CD4-positive, alpha-beta T cell treated with Interferon gamma for 1 hour (primary cell): ENCODE measurements at places on chromosomes 2 and 18.

DNA sequence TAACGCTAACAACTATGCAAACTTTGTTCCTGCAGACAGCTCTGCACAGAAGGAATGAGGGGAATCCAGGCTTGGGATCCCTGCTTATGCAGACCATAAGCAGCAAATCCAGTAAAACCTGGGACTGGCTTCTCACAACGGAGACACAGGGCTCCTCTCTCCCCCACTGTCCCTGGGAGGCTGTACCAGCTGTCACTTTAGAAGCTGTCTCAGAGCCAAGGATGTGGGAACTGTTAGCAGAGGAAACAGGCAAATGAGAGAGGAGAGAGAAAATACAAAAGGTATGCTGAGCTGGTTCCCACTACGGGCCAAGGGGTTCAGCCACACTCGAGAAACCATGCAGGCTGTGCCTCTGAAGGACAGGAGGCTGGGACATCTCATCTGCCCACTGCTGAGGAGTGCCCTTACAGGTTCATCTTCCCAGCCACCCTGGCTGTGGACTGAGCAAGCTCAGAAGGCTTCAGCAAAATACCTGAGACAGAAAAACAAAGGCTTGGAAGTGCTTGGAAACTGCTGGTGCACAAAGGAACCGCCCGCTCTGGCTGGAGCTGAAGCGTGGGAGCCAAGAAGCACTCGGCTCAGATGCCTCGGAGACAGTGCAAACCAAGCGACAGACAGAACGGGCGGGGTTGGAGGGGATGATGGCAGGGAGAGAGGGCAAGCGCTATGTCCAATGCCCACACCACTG lies 72.5 kb downstream of the FAM210A start:
- DNase-seq = no peak

DNA sequence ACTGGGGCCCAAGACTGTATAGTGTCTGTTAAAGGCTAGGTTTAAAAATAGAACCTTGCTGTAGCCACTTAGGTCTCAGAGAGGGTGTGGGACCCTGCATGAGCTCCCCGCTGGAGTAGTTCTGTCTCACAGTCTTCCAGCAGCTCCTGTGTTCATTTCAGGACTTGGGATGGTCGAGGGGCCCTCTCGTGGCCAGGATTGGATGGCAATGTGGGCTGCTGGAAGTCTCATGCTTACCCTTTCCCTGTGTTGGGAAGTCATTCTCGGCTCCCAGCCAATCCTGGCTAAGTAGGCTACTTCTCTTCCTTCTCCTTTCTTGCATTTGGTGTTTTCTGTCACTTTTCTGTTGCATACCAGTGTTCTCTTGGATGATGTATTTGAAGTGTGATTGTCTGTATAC lies 284.0 kb upstream of the GCFC2 start:
- no peak for DNase-seq

- no peak for DNase-seq
Measured at GRCh38 chr2:46184794-46185583, 112.2 kb upstream of the EPAS1 start.

DNA sequence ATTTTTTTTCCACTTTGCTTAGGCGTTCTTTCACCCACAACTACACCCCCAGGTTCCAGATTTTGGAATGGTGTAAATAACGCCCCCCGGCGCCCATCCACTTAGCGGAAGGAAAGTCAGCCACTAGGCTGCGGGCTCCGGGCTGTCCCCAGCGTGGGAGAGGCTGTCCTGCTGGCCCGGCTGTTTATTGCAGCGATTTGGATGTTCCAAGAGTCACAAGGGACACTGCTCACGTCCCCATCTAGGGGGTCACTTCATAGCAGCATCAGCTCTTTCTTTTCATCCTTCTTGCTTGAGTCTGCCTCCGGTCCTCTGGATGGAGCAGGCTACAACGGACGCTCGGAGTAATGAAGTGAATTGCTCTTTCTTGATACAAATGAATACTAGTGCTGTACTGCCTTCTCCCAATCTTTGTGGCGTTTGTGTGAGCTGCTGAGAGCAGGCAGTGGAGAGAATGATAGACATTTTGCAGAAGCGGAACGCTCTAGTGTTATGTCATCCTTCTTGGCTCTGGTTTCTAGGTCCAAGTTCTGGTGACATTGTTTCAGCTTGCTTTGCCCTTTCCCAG lies 50.7 kb upstream of the PAIP2B start:
- DNase-seq = no peak

GRCh38 chr2:133780099-133780996 lies 212.1 kb upstream of the NCKAP5 start:
- DNase-seq = no peak

DNA sequence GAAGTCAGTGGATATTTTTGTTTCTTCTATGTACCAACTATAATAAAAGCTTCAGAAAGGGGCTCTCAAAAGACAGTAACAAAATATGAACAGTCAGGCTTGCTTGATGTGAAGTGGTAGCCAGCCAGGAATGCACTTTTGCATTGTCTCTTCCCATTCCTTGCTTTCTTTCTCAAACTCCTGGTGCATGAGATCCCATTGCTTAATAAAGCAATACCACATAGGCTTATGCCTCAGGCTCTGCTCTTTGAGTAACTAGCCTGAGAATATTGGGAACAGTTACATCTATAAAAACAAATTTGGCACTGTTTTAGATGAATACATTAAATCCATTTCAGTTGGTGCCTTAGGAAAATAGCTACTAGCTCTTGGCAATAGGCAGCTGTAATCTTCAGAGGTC lies 62.6 kb upstream of the ST6GAL2 start:
- no peak for DNase-seq

- no peak for DNase-seq
Measured at GRCh38 chr2:15223887-15224286, 337.2 kb downstream of the NBAS start.

- DNase-seq = no peak
Measured at GRCh38 chr2:37343537-37344434, 644 bp upstream of the QPCT start.

DNA sequence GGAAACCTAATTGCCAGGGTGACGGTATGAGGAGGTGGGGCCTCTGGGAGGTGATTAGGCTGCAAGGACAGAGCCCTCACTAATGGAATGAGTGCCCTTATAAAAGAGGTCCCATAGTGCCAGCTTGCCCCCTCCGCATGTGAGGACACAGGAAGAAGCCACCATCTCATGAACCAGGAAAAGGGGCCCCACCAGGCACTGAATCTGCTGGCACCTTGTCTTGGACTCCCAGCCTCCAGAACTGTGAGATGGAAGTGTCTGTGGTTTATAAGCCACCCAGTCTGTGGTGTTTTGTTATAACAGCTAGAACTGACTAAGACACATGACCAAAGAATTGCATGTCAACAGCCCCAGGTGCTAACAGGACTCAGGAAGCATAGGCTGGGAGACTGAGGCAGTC lies 214.3 kb downstream of the MGAT5 start:
- no peak for DNase-seq

- DNase-seq = no peak
Measured at GRCh38 chr2:176834226-176834625, 378.4 kb upstream of the HNRNPA3 start.

- no peak for DNase-seq
Measured at GRCh38 chr2:74959106-74959751, 786 bp downstream of the POLE4 start.

GRCh38 chr2:120883607-120884440 lies 148.2 kb downstream of the GLI2 start:
- no peak for DNase-seq

GRCh38 chr2:133574186-133574585 lies 5.9 kb upstream of the NCKAP5 start:
- DNase-seq = no peak

- no peak for DNase-seq
Measured at GRCh38 chr2:214401580-214401979, 9.3 kb upstream of the VWC2L start.

GRCh38 chr2:2291500-2292260 lies 39.4 kb downstream of the MYT1L start:
- DNase-seq = no peak

- no peak for DNase-seq
Measured at GRCh38 chr2:112001942-112002341, 53.1 kb upstream of the TMEM87B start.

DNA sequence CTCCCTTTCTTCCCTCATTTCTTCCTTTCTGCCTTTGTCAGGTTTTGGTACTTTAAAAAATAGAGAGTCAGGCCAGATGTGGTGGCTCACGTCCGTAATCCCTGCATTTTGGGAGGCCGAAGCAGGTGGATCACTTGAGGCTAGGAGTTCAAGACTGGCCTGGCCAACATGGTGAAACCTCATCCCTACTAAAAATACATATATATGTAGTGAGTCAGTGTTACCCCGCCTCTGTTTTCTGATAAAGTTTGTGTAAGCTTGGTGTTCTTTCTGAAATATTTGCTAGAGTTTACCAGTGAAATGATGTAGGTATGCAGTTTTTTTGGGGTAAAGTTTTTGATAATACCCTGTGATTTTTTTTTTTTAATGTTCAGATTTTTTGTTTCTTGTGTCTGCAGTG lies 58.8 kb downstream of the DGKD start:
- DNase-seq = no peak

- DNase-seq = no peak
Measured at GRCh38 chr2:73032702-73033097, 38.8 kb downstream of the SFXN5 start.

GRCh38 chr2:84654414-84654813 lies 138.1 kb downstream of the DNAH6 start:
- DNase-seq = no peak

DNA sequence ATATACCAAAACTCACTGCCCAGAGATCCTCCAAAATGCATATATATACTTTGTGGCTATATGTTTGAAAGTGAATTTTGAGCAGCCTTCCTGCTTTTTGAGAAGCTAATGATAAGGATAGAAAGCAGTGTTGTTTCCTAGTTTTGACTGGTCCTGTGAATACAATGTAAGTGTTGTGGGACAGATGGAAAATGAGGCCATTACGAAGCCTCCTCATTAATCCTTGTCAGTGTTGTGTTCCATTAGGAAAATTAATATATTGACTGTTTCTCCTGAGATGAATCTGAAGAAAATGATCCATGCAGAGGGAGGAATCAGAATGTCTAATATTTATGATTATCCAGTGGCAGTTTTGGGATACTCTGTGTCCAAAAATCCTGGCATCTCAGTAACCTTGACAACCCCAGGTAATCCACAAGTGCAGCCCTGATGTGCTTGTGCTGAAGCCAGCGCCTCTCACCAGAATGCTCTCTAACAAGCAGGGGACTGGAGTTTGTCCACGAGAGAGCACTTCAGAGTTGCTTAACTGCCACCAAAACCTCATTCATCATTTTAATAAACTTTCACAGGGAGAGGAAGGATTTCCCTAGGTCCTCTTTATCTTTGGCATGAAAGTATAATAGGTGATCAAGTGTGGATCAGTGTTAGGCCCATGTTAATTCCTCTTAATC lies 418.6 kb downstream of the CMPK2 start:
- DNase-seq = no peak

GRCh38 chr18:11553098-11553940 lies 56.1 kb upstream of the SLC35G4 start:
- DNase-seq = no peak

- DNase-seq = no peak
Measured at GRCh38 chr2:174292908-174293307, 41.8 kb upstream of the SP9 start.

- DNase-seq = no peak
Measured at GRCh38 chr2:152369176-152369860, 34.3 kb downstream of the FMNL2 start.

GRCh38 chr18:49231553-49231952 lies 228.9 kb downstream of the DYM start:
- DNase-seq = no peak

DNA sequence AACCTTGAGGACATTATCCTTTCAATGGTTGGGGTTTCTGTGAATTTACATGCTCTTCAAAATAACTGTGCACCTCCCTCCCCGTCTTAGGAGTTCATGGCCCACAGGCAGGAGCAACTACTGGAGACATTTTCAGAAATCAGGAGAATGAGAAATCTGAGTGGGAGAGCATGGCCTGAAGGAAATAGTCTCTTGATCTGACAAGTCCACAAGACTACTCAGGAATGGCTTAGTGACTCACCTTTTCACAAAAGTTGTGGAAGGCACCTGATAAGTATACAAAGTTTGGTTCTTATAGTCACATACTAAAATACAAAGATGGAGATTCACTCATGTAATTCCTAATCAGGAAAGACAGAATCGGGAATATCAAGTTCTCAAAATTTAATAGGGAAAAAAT lies 83.6 kb upstream of the NCKAP5 start:
- DNase-seq = no peak

GRCh38 chr18:63881851-63882250 lies 5.7 kb upstream of the SERPINB2 start:
- no peak for DNase-seq

DNA sequence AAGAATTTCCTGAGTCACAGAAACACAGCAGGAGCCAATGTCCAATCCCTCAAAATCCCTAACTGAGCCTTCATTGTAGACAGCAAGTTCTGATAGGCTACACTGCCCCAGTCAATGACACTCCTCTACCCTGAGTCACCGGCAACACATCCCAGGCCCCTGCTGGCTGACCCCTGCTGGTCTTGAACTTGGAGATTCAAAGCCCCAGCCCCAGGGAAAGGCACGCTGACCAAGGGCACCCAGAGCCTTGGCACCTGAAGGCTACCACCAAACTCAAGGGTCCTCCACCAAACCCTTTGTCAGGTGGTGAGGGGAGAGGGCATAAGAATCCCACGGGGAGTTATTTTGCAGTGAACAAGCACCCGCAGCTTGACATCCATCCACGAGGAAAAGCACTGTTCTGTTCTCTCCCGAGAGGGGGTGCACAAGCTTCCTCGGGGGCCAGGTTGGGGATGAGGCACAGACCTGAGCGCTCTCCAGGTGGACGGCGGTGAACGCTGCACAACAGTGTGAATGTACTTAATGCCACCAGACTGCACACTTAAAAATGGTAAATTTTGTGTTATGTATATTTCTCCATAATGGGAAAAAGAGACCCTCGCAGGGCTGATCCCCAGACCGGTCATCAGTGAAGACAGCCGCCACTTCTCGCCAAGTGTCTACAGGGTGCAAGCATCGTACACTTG lies 46.9 kb downstream of the TFCP2L1 start:
- no peak for DNase-seq

- DNase-seq = no peak
Measured at GRCh38 chr2:73601780-73602179, 40.4 kb downstream of the NAT8 start.

DNA sequence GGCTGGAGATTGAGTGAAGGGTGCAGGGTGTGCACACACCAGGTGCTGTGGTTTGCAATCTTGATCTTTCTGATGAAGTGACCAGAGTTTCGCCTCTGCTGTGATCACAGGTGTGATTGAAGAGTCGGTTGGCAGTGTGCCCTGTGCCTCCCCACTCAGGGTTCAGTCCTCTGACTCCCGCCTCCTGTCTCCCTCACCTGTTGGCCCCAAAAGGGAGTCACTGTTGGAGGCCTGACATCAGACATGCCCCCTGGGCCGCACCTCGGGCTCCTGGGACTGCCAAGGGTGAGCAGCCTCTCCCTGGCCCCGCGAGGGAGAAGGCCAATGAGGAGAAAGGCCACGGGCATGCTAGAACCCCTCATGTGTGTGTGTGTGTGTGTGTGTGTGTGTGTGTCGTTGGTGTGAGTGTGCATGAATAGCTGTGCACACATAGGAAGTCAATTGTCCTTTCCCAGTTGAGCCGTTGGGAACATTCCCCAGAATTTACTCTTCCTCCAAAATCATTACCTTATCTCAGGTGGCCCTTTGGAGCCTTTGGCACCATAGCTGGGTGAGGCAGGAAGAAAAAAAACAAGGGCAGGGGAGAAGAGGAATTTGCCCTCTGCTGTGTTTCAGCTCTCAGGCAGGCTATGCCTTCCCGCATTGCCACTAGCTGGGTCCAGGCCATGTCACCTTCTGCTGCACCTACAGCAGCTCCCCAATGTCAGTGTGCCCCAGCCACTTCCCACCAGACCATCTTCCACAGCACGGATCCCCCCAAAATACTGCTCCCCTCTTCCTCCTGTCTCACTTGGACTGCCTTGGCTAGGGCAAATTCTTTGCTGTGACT lies 78.1 kb upstream of the LAPTM4A start:
- DNase-seq = no peak

GRCh38 chr2:149004836-149005235 lies 33.7 kb upstream of the LYPD6B start:
- DNase-seq = no peak
